ENCODE measurements at places on chromosomes 7 and 10.

GRCh38 chr7:64463636-64464375, 99.1 kb downstream of the ZNF680 start:
- no peak for DNase-seq

DNA sequence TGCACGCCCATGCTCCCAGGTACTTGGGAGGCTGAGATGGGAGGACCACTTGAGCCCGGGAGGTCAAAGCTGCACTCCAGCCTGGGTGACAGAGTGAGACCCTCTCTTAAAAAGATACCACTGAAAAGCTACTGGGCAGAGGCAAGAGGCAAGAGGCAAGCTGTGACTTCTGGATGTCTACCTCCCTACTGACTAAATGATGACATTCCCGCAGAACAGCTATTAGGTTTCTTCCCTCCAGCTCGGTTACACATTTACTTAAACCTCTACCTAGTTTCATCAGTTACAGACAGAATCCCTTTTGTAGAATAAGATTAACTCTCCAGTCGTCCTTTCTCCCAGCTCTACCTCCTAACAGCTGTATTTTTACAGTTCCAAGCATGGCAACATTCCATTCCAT, 21.2 kb downstream of the RHEB start:
- DNase-seq = no peak

DNA sequence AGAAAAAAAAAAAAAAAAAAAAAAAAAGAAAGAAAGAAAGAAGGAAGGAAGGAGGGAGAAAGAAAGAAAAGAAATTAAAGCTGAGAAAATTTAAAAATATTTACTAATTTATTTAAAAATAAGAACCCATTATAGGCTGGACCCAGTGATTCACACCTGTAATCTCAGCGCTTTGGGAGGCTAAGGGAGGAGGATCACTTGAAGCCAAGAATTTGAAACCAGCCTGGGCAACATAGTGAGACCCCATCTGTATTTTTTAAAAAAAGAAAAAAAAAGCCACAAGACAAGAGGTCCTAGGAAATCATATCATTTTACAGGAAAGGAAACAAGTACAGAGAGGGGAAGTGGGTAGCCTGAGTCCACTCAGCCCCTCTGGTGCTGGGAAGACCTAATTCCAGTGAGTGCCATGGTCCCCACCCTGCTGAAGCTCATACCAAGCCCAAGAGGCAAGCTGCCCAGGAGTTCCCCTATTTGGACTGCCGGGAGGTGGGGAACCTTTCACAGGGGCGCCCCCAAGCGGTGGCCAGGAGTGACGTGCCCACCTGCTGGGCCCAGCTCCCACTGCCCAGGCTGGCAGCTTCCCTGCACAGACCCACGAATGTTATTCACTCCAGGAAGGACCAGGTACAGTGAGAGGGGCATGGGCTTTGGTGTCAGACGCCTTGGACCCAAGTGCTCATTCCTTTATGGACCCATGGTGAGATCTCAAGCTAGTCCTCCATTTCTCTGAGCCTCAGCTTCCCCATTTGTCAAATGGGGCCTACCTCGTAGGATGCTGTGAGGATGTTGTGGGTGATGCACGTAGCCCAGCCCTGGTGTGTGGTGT, 133.6 kb downstream of the ZMIZ1 start:
- no peak for DNase-seq

DNA sequence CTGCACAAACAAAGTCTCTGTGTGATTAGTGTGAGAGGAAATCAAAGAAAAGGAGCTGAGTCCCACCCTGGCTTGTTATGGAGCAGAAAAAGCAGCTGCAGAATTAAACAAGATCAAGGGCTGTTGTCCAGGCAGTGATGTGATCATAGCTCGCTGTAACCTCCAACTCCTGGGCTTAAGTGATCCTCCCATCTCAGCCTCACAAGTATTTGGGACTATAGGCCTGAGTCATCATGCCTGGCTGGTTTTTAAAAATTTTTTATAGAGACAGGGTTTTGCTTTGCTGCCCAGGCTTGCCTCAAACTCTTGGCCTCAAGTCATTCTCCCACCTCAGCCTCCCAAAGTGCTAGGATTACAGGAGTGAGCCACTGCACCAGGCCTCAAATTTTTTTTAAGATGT, 88.9 kb downstream of the IPMK start:
- DNase-seq = no peak

GRCh38 chr10:116038259-116038658, 234.7 kb downstream of the GFRA1 start:
- DNase-seq = no peak

- DNase-seq = no peak
These were observed 16.1 kb downstream of the PRF1 start for GRCh38 chr10:70586348-70586930.

DNA sequence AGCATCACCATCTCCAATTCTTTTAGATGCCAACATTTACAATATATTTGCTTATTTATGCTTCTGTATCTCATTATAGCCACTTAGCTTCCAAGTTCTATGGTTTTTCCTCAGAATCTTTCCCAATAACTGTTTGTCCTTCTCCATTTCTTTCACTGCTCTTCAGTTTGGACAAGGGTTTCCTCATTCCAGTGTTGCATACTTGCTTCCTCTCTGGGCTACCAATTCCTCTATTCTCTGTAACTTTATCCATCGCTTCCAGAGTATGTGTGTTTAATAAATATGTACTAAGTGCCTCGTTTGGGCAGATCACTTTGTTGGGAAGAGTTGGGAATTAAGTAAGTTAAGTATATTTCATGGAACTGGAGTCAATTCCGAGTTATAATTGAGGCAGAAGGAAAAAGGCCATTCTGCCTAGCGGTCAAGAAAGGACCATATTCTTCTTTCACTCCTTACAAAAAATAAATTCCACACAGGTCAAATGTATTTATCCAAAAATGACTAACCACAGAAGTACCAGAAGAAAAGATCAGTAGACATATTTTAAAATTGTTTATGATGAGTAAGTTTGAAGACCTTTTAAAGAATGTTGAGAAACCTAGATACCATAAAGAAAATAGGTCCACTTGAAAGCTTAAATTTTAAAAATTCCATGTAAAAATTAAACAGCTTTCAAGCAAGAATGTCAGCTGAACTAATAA, 10.8 kb downstream of the STAMBPL1 start:
- no peak for DNase-seq

DNA sequence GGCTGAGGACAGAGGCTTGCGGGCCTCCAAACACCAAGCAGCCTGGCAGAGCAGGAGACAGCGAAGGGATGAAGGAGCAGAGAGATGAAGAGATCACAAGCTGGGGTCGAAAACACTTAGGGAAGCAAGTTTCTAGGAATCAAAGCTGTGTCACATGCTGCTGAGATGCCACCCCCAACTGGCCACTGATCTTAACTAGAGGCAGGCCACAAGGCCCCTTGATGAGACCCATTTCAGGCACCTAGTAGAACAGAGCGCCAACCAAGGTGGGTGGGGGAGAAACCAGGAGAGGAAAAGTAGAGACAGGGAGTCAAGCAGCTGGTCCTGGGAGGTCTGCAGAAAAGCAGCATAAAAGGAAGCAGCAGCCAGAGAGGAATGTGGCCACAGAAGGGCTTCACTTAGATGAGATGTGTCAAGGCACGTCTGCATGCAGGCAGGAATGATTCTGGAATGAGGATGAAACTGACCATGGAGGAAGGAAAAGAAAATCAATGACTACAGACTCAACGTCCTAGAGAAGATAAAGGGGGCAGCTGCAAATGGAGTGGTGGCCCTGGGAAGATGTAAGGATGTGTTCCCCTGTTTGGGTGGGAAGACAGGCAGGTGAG, 85.0 kb upstream of the DDC start:
- DNase-seq = no peak

DNA sequence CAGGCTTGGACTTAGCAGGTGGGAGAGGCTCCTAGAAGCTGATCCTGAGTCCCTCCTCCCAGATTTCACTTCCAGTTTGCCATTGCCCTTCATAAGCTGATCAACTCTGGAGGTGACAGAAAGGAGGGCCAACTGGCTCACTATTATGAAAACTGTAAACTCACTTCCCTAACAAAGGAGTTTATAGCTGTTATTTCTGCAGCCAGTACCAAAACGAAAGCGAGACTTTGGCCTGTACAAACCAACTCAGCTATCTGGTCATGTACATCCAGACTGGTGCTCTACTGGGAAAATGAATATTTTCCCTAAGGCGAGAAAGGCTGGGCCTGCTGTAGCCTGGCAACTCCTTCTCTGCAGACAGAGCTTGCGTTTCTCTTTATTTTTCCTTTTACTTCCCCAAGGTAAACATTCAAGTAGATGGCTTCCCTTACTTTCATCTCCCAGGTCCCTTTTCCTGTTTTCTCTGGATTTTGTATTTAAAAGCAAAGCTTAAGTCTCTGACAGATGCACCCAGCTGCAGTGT, 54.7 kb downstream of the GALNT17 start:
- DNase-seq = no peak

DNA sequence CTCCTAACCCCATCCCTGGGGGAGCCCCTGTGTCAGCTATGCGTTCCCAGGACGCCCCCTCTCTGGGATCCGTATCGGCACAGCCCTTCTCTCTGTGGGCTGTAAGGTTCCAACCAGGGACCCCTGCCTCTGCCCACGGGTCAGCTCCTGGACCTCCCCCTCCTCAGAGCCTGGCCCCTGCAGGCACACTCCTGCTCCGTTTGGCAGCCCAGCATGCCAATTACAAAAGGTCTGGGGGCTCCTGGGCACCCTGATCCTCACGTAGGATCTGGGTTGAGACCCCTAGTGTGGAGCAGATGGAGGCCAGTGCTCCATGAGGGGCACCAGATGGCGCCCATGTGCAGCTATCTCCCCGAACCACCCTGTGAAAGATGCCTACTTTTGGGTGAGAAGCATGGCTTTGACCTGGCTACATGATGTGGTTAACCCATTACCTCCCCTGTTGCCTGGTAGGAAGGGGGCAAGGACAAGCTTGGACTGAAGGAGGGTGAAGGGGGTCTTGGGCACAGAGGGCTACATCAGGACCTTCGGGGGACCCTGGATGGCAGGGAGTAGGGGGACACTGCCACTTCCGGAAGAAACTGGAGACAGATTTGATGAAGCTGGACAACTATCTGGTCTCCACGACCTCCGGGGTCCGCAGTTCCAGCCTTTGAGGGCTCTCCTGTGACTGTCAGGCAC, 9.0 kb downstream of the TACR2 start:
- no peak for DNase-seq

DNA sequence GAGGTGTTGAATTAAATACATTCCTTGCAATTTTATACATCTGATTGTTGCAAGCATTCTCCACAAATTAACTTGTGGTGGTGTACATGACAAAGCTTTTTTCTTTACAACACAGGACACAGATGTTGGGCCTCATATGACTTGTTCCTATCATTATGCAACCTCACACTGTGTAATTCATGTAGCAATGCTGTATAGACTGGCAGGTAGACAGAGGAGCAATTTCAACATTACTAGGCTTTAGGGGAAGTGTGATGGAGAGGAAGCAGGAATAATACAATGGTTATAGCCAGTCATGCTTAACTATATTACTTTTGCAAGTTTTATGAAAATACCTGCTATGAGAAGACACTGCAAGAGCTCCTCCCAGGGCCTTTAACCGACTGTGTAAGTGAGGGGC, 832.1 kb downstream of the CNTNAP2 start:
- no peak for DNase-seq

DNA sequence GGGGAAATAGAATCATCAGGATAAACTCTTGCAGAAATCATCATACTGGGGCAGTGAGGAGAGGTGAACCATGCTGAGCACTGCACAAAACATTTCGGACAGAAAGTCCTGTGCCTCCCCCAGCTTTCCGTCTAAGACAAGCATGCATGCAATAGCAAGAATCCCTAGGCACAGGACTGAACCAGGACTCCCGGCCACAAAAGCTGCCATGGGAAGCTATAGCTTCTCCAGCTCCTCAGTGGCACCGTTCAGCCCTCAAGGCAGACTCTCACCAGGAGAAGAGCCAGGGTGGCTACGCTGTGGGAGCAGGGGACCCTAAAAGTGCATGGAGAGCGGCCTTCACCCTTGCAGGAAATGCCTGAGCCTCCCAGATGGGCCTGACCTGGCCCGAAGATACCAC, 70.8 kb downstream of the ASB13 start:
- no peak for DNase-seq

DNA sequence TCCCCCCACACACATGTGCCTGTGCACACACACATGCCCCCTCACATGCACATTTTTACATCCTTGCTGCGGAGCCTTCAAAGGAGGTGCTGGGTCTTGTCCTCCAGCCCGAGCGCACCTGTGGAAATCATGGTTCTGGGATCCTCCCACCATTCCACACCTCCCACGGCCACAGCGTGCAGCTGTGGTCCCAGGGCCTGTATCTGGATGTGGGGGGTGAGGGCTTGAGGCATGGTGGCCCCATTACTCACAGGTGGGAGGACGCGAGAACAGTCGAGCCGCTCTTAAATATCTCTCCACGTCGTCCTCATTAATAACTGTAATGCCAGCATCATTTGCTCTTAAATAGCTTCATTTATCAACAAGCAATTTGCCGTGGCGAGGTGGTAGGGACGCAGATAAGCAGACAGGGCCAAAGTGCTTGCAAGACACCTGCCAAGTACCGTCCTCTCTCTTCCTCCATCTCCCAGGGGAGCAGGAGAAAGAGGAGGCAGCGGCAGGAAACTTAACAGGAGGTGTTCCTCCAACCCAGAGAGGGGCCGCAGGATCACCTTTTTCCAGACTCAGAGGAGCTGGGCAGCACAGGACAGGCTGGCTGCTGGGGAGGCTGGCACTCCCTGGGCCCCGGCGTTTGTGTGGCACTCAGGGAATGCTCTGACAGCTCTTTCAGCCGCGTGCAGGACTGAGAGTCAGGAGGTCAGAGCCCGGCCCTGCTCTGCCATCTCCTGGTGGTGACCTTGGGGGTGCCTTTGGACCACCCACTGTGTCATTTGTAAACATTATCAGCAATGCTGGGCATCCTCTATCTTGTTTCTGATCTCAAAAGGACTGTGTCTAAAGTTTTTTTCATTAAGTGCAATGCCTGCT, 87.4 kb downstream of the CDH23 start:
- DNase-seq = no peak

- no peak for DNase-seq
These were observed 341.5 kb upstream of the AOAH start for GRCh38 chr7:37065779-37066271.

DNA sequence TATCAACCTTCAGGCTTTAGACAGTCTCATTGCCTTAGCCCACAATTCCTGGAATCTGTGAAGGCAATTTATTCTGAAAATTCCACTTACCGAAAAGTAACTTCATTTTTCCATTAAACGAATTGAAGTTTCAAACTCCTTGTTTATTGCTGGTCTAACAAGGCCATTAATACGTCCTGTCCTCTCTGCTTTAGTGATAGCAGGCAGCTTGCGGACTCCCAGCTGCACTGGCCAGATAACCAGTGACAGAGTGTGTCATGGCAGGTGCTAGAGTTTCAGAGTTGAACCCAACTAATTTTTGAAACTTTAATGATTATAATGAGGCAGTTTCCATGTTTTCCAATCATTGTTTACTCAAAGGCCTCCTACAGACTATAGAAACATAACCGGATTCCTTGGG, 31.1 kb downstream of the LOXL4 start:
- DNase-seq = no peak
